EH (cell line): ENCODE measurements at places on chromosomes 4 and X.
A peak's percentile ranks its signal among the peaks of the same experiment; 100 is the strongest.

DNA sequence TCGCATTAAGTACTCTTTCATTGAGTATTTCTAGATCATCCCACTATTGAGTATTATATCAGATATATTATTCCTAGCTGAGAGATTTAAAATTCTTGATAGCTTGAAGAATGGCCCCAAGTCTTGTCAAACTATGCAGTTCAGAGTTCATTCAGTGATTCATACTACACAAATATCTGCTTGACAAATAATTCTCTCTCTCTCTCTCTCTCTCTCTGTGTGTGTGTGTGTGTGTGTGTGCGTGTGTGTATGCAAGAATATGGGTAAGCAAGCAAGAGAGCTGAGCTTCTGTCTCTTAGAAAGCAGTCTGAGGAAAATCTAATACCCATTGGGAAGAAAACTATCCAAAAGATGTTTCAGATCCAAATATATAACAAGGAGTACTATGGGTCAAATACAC lies 142.0 kb downstream of the SLC10A7 start:
- DNase-seq: peak; percentile 55

DNA sequence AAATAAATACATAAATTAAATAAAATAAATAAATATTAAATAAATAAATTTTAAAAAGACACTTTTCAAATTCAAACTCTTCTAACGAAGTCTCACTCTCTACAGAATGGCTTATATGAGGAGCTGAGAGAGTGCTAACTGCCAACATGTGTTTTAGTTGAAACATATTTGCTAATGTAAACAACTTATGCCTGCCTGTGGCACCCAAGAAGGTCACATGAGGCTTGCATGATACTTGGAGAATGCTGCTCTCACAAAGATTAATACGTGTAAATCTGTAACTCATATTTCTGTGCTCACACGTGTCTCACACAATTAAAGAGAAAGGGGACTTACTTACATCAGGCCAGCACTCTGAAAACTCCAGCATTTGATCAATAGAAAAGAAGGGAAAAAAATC lies 43.2 kb upstream of the PITX2 start:
- DNase-seq: no peak

DNA sequence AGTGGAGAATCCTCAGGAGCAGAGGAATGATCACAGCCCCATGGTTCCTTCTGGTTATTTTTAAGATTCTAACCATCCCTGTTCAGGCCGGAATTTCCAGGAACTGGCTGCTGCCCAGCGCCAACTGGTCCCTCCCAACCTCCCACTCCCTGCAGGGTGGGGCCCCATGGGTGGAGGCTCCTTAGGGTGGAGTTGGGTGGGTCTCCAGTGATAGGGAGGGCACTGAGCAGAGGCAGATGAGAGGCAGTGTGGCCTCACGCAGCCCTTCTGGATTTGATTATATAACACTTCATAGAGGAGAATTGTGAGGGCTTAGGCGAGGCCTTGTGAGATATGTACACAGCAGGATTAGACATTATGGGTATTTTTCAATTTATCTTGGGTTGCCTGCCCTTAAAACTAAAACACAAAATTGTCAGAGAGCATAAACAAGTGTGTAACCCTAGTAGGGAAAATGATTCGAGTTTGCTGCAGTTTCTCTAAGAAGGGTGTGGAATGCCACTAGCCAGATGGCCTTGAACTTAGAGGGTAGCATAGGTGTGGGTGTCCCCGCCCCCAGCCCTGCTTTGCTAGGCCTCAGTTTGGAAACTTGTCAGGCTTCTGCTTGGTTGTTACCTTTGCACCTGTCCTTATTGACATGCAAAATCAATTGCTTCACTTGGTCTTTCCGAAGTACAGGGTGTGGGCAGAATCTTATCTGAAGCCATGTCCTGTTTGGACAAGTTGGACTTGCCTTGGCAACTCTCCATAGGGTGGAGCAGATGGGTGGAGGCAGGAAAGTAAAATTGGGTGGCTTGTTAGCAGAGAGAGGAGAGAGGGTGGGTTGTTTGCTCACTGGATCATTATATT lies 9.4 kb downstream of the KLF3 start:
- peak; percentile 47 for DNase-seq

- no peak for DNase-seq
These were observed 100.7 kb downstream of the PDGFC start for GRCh38 chr4:156870861-156871260.

DNA sequence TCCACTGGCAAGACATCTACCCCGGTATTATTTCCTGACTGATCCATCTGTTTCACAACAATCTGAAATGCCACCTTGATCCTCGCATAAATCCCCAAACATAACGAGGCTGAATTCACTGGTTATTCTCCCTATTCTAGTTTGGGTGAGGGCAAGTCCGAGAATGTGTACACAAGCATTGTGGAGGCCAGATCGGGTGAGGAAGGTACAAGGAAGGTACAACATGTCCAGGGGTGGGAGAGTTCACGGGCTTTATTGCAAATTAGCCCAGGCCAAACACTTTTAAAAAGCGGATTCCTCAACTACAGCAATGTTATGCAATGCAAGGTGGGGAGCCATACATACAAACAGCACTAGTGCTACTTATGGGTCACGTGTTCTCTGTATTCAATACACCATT lies 82.0 kb upstream of the STS start:
- DNase-seq: no peak

- DNase-seq: no peak
These were observed 1.2 kb upstream of the TMEM33 start for GRCh38 chr4:41933997-41934503.

DNA sequence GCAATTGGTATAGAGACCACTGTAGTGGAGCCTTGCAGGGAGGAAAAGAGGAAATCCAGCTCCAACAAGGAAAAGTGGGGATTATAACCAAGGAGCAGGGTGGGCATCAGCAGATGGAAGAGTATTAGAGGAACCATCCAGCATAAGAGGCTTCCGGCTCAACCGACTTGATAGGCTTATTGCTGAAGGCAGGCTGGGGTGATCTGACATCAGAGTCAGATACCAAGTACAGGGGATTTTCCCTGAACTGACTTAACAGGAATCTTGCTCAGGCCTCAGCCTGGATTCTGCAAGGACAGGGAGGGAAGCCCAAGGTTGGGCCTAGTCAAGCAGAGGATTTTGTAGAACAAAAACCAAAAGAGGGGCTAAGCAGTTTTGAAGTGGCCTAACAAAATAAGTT lies 129.6 kb downstream of the DCLK2 start:
- DNase-seq: no peak

- DNase-seq: no peak
These were observed 42.3 kb upstream of the FAT1 start for GRCh38 chr4:186765673-186766546.

GRCh38 chr4:184644553-184645307 lies 4.5 kb downstream of the CASP3 start:
- DNase-seq: peak; percentile 54

- DNase-seq: no peak
These were observed 68.2 kb upstream of the GK2 start for GRCh38 chr4:79476196-79476595.

GRCh38 chr4:83191026-83191425 lies 76.5 kb upstream of the PLAC8 start:
- DNase-seq: peak; percentile 67

DNA sequence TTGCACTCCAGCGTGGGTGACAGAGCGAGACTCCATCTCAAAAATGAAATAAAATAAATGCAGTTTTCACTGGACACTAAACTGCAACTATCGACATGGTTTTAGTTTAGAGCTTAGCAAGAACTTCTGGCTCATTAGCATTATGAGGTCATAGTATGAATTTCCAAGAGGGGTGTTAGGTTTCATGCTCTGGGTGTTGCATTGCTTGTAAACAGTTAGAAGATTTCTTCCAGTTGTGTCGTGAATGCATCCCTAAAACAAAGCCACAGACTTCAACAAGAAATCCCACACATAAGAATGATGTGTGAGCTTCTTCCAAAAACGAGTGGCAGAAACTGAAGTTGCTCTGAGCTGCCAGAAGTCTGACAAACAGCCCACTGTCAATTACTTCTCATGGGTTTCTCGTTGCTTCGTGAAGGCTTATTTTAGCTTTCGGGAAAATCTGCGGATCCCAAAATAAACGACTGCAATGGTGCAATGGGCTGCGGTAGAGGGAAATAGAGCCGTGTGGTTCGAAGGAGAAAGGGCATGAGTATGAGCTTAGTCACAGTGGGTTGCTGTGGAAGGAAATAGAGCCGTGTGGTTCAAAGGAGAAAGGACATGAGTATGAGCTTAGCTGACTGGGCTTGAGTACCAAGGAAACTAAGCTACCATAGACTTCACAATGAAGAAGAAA lies 354.9 kb downstream of the DHRSX start:
- DNase-seq: peak; percentile 43

DNA sequence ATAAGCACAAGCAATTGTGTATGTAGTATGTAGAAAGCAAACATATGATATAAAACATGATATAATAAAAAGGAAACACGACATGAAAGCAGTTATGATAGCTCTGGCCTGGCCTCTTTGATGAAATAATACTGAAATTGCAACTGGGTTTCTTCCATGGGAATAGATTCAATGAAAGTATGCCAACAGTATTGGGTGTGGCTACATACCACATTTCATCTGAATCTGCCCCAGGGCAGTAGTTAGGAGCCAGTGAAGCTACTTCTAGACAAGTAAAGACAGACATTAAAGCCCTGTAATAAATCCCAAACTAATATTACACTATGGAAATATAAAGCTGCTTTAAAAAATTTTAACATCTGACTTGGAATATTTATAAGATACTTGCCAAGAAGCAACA lies 207.3 kb downstream of the FBXW7 start:
- DNase-seq: peak; percentile 65

GRCh38 chr4:306551-306961 lies 1.3 kb upstream of the ZNF732 start:
- DNase-seq: no peak

DNA sequence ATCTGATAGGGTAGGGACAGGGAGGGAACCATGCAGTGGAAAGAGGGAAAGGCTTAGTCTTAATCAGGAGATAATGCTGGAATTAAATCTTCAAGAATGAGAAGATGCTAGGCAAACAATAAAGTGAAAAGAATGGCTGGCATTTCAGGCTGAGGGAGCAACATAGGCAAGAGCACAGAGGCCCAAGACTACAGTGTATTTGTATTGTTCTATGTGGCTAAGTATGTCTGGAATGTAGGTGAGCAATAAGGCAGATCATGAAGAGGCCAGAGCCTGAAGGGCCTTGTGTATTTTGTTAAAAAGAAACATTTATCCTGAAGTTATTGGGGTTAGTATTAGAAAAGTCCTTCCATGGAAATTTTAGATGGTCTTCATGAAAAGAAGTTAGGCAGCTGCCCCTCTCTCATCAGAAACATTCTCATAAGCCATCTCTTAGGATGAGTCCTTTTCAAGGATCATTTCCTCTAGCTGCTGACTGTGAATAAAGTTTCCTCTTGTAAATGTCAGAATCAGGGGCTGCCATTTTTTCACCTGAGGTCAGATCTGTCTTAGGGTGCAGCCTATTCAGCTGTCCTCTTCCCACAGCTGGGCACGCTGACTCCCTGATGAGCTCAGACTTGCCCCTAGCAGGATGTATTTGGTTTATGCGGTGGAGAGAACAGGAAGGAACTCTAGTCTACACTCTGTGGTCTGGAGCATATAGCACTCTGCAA lies 46.3 kb downstream of the ATP10D start:
- DNase-seq: peak; percentile 88

- peak; percentile 76 for DNase-seq
These were observed 4.8 kb upstream of the NKX3-2 start for GRCh38 chr4:13548984-13549546.

- DNase-seq: peak; percentile 4
These were observed 216.6 kb downstream of the NR3C2 start for GRCh38 chr4:148225639-148226038.

DNA sequence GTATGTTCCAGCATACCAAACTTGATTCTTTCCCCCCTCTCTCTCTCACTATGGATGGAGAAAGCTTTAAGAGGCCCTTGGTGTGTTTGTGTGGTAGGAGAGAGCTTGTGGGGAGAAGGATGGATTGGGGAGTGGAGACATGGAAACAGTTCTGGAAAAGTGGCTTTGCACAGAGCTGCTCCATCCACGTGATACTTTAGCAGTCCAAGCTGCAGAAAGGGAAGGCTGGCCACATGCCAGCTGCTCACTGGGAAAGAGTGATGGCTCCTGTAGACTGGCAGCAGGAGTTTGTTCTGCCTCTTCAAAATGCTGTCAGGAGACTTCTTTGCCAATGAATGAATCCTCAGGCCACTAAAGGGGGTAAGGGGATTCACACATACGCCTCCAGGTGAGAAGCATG lies 21.7 kb upstream of the SEC24B start:
- peak; percentile 20 for DNase-seq

GRCh38 chr4:113052379-113052951 lies 3.0 kb downstream of the ANK2 start:
- peak; percentile 9 for DNase-seq

DNA sequence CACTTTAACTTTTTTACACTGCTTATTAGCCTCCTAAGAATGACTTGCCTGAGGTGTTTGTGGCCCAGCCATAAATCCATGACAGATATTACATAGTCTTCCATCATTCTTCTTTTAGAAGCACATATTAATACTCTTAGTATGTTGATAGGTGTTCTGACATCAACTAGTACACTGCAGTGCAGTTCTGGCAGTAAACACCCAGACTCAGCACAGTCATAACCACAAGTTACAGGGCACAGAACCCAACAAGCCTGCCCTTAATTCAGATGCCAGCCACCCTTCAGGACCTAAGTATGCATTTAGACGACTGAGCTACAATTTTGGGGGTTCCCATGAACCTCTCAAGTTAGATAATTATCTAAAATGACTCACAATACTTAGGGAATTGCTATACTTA lies 36.5 kb upstream of the GUCY1B1 start:
- DNase-seq: no peak

- DNase-seq: peak; percentile 13
These were observed 63.5 kb downstream of the GPC3 start for GRCh38 chrX:133921764-133922389.

DNA sequence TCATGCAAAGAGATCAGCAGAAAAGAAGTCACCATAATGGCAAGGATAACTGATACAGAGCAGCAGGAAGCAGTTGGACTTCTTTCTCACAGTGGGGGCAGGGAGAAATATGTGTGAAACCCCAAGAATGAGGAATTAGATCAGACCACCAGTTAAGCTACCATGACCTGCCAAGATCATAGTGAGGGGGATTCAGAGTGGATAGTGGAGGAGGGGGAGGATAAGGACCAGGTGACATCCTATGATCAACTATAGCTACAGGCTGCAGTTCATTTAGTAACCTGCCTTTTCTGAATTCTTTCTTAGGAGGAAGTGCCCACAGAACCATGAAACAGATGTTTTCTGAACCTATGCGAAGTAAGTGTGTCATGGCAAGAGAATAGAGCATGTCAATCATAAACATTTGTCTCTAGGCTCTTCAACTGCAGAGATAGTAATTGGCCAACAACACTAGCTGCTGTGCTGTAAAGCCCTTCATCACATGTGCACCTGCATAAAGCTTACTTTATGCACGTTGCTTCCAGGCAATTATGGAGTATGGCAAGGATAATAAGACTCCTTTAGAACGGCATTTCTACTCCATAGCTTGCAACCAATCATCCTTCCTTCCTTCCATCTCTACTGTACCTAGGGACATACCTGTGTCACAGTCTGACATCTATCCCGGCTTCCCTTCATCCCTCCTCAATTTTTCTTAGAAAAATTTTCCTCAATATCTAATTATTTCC lies 329.7 kb downstream of the EPHA5 start:
- DNase-seq: no peak
